Naive thymus-derived CD4-positive, alpha-beta T cell (primary cell): ENCODE measurements at places on chromosomes 5 and 9. TPM values are rescaled to one million over a fixed set of nuclear protein-coding genes. Genes with fewer than 3 reads are reported as not detected.
A peak's percentile ranks its signal among the peaks of the same experiment; 100 is the strongest.

GRCh38 chr5:153835891-153836515, 202.7 kb downstream of the FAM114A2 start:
- H3K27ac ChIP-seq: no peak overlapping the region
- H3K4me3 ChIP-seq: no peak overlapping the region
- no peaks in the 10 kb centered on the region for H3K36me3 ChIP-seq

DNA sequence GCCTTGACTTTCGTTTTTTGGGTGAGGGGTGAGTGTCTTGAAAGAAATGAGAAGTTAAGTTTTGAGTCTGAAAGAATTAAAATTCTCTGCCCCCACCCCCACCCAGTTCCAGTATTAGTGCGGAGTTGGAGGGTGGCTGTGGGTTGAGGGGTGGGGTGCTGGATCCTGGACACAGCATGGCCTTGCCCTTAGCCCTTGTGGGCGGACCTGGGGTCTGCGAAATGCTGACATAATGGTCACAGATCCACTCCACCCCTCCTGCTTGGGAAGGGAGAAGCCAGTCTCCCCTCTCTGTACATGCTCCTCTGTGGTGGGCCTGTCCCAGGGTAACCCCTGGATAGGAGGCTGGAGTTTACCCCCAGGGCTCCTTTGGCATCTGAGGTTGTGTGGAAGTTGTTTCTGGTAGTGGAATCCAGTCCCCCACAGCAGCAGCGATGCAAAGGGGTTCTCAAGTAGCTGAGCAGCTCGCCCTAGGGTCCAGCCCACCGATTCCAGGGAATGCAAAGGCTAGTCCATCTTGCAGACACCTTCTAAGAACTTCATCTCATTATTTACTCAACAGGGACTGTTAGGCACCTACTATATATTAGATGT, 42.8 kb upstream of the TCF7 start:
- no peak for DNase-seq
- H3K27me3 ChIP-seq: no peaks in the 10 kb centered on the region
- H3K4me3 ChIP-seq: peak overlapping the region; percentile 62
- H3K4me1 ChIP-seq: peaks cover 18% of the 10 kb centered on the region

DNA sequence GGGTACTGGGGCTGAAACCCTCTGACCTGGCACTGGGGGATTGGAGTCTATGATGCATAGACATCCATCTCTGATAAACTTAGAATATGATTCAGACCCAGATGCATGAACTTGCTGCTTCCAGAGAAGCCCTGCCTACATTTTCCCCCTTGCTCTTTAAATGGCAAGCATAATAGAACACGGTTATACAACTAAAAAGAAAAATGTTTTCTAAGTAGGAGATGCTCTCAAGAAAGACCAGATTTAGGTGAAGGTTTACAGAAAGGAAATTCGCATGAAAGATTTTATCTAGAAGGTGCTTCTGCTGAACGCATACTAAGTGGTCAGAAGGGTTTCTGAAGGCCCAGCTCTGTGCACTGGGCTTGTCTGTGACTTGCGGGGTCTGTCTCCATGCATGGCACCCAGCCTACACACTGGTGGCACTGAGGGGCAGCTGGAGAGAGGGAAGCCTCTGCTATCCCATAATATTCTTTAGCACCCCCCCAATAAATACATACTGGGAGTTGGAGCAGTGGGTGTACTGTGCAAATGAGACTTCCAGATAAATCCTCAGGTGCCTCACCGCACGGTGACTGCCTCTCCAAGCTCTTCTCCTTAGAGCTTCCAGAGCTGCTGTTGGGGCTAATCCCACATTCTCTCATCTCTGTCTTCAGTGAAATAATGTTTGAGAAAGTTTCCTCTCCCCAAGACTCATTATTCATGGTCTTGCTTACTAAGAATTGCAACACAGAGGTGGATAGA, 114.6 kb downstream of the FSTL4 start:
- H3K27me3 ChIP-seq: no peaks in the 10 kb centered on the region
- DNase-seq: no peak
- no peak overlapping the region for H3K4me3 ChIP-seq

- H3K36me3 ChIP-seq: no peaks in the 10 kb centered on the region
- no peaks in the 10 kb centered on the region for H3K27me3 ChIP-seq
- DNase-seq: no peak
- H3K4me3 ChIP-seq: no peak overlapping the region
- no peaks in the 10 kb centered on the region for H3K4me1 ChIP-seq
Observed at GRCh38 chr5:104111632-104112031, 549.0 kb upstream of the NUDT12 start.

DNA sequence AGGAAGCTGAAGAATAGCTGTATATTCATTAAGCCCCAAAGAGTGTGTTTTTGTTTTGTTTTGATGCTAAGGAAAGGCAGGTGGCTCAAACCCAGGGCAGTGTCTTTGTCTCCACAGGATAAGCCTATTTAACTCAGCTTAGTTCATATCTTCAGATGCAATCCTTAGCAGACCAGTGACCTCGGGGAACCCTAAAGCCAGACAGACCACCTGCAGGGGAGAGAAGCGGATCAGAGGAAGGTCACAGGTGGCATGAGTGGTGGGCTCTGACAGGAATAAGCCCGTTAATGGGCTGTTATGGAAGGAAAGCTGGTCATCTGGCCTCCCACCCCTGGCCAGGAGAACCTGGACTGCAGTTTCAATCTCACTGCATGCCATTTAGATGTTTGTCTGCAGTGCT, 30.8 kb downstream of the TAS2R1 start:
- no peak overlapping the region for H3K27ac ChIP-seq
- no peak overlapping the region for H3K4me3 ChIP-seq
- H3K27me3 ChIP-seq: no peaks in the 10 kb centered on the region
- H3K36me3 ChIP-seq: no peaks in the 10 kb centered on the region

DNA sequence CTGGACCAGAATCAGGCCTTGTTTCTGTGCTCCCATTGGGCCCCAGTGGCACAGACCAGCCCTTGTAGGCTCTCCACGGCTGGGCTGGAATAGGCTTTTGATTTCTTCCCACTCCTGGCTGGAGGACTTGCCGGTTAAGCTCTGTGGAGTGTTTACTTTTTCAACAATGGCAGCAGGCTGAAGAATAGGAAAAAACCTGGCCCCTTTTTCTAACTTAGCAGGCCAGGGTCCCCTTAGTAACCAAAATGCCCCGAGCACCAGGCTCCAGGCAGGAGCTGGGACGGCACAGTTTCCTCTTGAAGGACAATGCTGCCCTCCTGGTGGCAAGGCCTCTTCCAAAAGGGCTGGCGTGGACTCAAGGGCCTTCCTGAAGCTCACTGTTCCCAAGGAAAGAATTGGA, 230.3 kb downstream of the CRB2 start:
- no peak overlapping the region for H3K27ac ChIP-seq
- no peak for DNase-seq
- H3K27me3 ChIP-seq: no peaks in the 10 kb centered on the region
- H3K4me3 ChIP-seq: no peak overlapping the region
- H3K36me3 ChIP-seq: no peaks in the 10 kb centered on the region

DNA sequence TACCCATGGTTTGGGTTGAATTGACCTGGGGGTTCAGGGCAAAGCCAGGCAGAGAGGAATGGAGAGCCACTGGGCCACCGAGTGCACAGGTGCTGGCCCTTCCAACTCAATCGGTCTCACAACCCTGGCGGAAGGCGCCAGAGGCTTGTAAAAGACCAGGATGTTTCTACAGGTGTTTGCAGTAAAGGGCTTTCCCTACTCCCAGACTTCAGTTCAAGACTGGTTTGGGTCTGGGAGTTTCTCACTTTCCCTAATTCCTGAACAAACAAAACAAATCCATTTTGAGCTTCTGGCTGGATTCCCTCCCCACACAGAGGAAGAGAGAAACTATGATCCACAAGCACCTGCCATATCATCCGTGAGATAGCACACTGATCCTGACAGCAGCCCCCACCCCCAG, 125.2 kb upstream of the KLF4 start:
- H3K27ac ChIP-seq: no peak overlapping the region
- H3K27me3 ChIP-seq: no peaks in the 10 kb centered on the region
- no peaks in the 10 kb centered on the region for H3K36me3 ChIP-seq
- H3K4me1 ChIP-seq: no peaks in the 10 kb centered on the region

DNA sequence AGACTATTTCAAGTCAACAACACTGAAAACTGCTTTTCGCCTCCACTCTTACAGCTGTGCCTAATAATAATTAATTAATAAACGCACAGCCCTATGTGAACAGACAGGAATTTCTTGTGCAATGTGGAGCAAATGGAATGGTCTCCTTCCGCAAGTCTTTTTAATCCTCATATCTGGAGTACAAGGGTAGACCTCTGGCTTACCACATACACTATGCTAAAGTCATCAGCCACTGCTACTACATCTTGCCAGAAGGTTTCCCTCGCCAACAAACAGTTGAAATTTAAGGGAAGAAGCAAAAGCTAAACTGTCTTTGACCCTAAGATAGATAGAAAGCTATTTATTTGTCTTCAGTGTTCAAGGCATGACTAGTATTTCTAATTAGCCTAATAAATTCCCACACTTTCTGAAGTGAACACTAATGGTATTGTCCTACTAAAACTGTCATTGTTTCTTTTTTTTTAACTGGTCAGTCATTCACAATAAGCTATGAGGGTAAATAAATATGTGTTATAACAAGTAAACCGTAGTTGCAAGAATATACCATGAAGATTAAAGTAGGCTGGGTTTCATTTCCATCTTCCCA, 63.9 kb downstream of the GOLPH3 start:
- H3K4me3 ChIP-seq: no peak overlapping the region
- no peaks in the 10 kb centered on the region for H3K4me1 ChIP-seq
- H3K27ac ChIP-seq: no peak overlapping the region

DNA sequence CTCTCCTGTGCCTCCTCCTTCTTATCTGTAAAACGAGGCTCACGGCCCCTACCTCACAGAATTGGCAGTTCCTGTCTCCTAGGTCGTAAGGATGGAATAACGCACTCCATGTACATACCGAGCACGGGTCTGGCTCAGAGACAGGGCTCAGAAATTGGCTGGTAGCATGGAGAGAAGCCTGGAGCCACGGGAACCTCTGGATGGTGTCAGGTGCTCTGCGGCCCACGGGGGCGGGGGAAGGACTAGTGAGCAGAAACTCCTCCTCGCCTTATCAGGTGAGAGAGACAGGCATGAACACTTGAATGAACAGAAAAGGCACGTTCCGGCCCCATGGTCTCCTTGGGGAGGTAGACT, 15.4 kb upstream of the C5orf47 start:
- peaks cover 4% of the 10 kb centered on the region for H3K4me1 ChIP-seq
- H3K27me3 ChIP-seq: no peaks in the 10 kb centered on the region
- H3K36me3 ChIP-seq: no peaks in the 10 kb centered on the region
- no peak overlapping the region for H3K27ac ChIP-seq

DNA sequence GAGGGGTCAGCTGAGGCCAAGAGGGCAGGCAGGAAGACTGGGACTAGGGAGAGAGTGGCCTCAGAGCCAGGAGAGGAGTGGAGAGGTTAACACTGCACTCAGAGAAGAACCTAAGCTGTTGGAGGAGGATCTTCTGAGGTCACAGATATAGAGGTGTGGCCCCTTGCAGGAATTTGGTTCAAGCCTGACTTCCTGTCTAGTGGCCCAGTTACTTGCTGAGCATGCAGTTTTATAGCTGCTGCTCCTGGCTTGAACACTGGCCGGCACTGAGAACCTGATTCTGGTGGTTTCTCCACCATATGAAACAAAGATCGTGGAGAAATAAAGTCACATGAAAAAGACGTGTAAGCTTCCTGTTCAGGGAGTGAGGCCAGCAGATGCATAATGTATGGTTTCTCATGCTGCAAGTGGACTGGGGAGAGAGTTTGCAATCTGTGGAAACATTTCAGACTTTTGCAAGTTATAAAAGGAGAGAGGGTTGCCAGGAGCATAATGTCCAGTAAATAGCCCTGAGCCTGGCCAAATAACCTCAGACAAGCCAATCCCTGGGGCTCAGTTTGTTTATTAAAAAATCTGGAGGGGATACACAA, 82.6 kb downstream of the GALNT10 start:
- no peaks in the 10 kb centered on the region for H3K36me3 ChIP-seq
- no peaks in the 10 kb centered on the region for H3K27me3 ChIP-seq
- H3K4me3 ChIP-seq: no peak overlapping the region
- H3K4me1 ChIP-seq: peaks cover 21% of the 10 kb centered on the region

Gene NME5
- total RNA-seq: not detected

Gene GPX8
- total RNA-seq: not detected

Gene INPP5E
- 17.9 TPM for total RNA-seq

Gene ORM2
- not detected for total RNA-seq
